ENCODE measurements at places on chromosomes 4 and X.

- DNase-seq: peak; percentile 53
These were observed 891 bp downstream of the CISD2 start for GRCh38 chr4:102869569-102870197.

DNA sequence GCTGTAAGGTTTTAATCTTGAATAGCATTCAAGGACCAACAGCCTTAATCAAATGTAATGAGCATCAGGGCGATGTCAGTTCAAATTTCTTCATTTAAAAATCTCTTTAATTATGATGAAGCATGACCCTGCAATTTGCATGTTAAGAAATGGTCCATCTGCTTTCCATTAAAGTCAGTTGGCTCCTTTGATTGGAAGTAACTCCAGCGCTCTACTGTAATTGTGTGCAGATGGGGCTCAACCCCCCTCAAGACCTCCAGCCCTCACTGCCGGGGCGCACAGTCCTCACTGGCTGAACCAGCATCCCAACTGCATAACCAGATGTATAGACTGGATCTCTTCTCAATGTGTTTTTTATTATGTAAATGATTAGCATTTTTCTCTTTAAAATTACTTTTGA lies 126.9 kb downstream of the VCX3B start:
- no peak for DNase-seq

DNA sequence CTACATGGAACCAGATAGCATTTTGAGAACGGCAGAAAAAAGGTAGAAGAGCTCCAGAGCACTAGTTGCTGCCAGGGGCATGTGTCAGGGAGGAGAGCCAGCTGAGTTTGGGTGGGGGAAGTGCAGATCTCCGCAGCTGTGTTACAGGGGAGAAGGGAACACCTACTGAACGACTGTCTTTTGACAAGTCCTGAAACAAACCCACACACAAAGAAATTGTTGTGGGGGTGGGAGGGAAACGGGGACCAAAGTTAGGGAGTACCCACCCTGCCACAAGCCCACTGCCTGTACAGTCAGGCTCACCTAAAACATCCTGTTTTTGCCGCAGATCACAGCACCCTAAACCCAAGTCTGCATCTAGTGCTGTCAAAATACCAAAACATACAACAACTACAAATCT lies 55.5 kb downstream of the LEF1 start:
- DNase-seq: no peak

GRCh38 chr4:94486372-94486801 lies 34.6 kb downstream of the PDLIM5 start:
- DNase-seq: no peak

GRCh38 chr4:98996765-98997068 lies 1.2 kb downstream of the METAP1 start:
- no peak for DNase-seq
